Stimulated activated CD4-positive, alpha-beta T cell treated with anti-CD3 and anti-CD28 coated beads, TNF-alpha, amount 100 ng/mL, for 24 hours (primary cell): ENCODE measurements at places on chromosomes 3 and 15.

GRCh38 chr3:56612146-56612545 is 55.2 kb downstream of the CCDC66 start:
- no peak for DNase-seq

- peak; percentile 85 for DNase-seq
Measured at GRCh38 chr3:122793568-122794416, at the start of gene HSPBAP1. TSS of gene HSPBAP1 (minus strand) at chr3:122793831. CDS start at chr3:122793680, 151 bp downstream.

GRCh38 chr15:65330934-65331645 is 26.6 kb downstream of the RNU5B-1 start:
- DNase-seq: no peak

DNA sequence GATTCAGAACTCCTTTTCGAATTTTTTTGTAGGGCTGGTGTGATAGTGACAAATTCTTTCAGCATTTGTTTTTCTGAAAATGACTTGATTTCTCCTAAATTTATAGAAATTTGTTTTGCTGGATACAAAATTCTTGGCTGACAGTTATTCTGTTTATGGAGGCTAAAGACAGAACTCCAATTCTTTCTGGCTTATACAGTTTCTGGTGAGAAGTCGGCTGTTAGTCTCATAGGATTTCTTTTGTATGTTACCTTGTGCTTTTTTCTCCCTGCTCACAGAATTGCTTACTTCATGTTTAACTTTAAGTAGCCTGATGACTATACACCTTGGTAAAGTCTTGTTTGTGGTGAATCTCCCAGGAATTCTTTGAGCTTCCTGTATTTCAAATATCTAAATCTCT is 1264.6 kb downstream of the NSUN3 start:
- DNase-seq: no peak

- DNase-seq: no peak
Measured at GRCh38 chr3:42216931-42217333, 49.1 kb downstream of the CCK start.

GRCh38 chr15:75532413-75533250 is 46.5 kb downstream of the PTPN9 start:
- no peak for DNase-seq

DNA sequence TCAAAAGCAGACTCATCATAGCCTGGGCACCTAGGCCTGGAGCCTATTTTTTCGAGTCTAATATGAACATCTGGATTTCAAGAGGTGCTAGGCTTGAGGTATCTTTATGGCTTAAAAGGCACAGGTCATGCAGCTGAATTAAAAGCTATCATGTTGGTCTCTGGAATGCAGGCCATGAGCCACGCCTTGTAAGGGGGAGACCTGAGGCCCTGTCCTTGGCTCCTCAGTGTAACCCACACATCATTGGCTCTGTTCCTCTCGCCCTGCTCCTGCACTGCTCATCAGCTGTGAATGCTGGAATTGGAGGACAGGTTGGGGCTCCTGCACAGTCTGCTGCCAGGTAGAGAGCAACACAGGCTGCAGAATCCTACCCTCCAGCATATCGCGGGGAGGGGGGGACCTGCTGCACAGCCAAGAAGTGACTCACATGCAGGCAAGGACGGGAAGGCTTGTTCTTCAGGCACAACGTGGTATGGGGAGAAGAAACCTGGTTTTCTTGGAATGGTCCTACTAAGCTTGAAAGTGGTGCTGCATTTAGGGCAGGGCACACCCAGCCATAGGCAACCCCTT is 146.0 kb downstream of the CHST2 start:
- no peak for DNase-seq

DNA sequence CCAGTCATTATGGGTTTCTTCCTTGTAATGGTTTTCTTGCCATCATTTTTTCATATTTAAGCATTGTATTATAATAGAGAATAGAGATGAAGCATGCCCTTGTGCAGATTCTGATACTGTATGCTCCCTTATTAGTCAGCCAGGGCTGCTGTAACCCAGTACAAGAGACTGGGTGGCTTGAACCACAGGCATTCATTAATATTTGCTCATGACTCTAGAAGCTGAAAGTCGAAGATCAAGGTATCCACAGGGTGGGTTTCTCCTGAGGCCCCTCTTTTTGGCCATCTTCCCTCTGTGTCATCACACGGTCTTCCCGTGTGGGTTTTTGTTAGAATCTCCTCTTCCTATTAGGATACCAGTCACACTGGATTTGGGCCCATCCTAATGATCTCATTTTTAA is 74.5 kb downstream of the FOXP1 start:
- no peak for DNase-seq
